Left lung (tissue), 14 donors: ENCODE measurements at places on chromosomes 12 and 14. TPM values are rescaled to one million over a fixed set of nuclear protein-coding genes. Genes with fewer than 3 reads are reported as not detected.

The INHBC gene
- total RNA-seq, result not detected

The BHLHE41 gene
- 17.0 TPM for total RNA-seq

The CLEC4C gene
- not detected for total RNA-seq

The KRT5 gene
- total RNA-seq, result 9.8 TPM

The KRT85 gene
- not detected for total RNA-seq
